Activated naive CD4-positive, alpha-beta T cell treated with anti-CD3 and anti-CD28 coated beads for 36 hours (primary cell): ENCODE measurements at places on chromosomes 4 and X.
A peak's percentile ranks its signal among the peaks of the same experiment; 100 is the strongest.

DNA sequence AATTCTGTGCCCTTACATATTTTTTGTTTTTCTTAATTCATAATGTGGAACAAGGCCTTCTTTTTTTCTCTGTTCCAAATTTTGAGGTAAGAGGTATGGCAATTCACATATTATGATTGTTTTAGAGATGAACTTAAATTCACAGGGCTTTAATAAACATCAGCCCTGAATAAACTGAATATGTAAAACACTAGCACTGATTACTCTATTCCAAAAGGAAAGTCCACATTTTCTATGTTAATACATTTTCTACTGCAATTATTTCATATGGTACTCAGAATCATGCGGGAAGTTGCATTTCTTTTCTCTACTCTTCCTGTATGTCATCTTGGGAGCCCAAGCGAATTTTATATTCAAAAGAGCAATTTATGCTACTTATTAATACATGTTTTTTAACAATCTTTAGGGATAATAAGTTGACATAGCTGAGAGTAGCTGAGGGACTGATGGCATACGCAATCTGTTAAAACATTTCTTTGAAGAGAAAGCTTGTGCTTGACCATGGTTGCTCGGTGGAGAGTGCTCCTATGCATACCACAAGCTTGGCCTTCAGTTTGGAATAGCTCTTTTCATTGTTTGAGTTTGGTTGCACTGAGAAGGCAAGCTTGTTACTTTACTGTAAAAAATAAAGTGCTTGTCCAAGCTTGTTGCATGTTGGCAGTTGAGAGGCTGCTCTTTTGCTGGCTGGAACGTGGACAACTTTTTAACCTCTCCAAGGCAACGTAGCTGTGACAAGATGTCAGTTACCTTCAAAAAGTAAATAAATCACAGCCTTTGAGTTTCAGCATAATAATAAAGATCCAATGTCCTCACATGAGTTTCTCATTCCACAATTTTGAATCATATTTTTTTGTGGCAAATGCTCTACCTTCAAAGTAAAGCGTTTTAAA is 196.3 kb upstream of the SPRY1 start:
- DNase-seq = no peak

DNA sequence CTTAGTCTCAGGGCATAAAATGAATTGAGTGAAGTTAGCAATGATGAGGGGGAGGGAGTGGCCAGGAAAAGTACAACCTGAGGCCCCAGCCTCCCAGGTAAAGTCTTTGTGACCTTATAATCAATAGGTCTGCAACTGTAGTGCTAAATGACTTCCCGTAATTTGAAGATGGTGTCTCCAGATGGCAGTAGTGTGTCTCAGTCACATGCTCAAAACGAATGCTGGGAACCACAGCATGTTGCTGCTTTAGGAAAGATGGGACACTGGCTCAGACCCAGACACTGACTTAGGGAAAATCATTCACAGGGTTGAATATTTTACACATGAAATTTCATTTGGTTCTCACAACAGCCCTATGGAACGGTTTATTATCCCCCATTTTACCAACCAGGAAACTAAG is 10.3 kb downstream of the SRPX2 start:
- no peak for DNase-seq

DNA sequence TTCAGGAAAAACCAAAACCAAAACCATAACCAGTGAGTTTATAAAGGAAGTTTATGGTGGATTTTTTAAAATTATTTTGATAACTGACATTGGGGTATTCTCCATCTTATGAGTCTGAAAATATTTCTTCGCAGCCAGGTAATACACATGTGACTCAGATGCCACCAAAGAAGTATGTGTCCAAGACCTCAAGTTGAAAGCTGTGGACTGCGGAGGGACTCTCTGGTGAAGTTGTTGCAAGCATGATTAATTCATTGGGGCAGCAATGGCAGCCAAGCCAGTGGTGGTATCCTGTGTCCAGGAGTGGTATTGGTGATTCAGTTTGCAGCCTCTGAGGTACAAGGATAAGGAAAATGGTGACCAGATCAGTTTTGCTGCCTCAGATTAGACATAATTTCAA is 14.0 kb upstream of the ADH5 start:
- DNase-seq = no peak

- no peak for DNase-seq
These were observed 258.6 kb downstream of the FAT4 start for GRCh38 chr4:125573368-125573767.

GRCh38 chr4:2249526-2250356 is 7.8 kb upstream of the HAUS3 start:
- DNase-seq = peak; percentile 3

GRCh38 chr4:25377572-25378436 is 741 bp downstream of the ANAPC4 start:
- DNase-seq = peak; percentile 8

GRCh38 chrX:38988301-38988700 is 187.0 kb downstream of the MID1IP1 start:
- no peak for DNase-seq

DNA sequence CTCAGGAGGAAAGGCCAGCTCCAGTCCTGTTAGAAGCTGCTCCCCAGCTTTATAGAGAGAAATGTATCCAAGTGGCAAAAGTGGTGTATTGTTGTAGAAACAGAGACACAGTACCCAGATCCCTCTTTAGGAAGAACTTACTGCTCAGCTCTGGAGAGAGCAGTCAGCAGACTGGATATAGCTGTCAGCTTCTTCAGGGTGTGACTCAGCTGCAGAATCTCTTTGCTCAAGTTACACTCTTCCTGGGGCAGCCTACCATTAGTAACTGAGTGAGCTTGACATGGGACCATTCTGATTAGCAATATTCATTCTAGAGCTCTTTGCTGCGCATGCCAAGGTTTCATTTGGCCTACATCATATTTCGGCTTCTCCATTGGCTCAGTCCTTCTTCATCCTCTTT is 40.5 kb downstream of the ATP1B4 start:
- no peak for DNase-seq

- DNase-seq = no peak
These were observed 221.9 kb upstream of the MBNL3 start for GRCh38 chrX:132710656-132711155.

GRCh38 chrX:153888344-153888743 is 2.4 kb upstream of the L1CAM start:
- no peak for DNase-seq

GRCh38 chrX:134821901-134822300 is 163.6 kb upstream of the PLAC1 start:
- no peak for DNase-seq

- no peak for DNase-seq
These were observed 35.6 kb upstream of the DCAF8L1 start for GRCh38 chrX:28016823-28017222.

GRCh38 chrX:119853444-119853843 is 681 bp upstream of the UPF3B start:
- DNase-seq = no peak

DNA sequence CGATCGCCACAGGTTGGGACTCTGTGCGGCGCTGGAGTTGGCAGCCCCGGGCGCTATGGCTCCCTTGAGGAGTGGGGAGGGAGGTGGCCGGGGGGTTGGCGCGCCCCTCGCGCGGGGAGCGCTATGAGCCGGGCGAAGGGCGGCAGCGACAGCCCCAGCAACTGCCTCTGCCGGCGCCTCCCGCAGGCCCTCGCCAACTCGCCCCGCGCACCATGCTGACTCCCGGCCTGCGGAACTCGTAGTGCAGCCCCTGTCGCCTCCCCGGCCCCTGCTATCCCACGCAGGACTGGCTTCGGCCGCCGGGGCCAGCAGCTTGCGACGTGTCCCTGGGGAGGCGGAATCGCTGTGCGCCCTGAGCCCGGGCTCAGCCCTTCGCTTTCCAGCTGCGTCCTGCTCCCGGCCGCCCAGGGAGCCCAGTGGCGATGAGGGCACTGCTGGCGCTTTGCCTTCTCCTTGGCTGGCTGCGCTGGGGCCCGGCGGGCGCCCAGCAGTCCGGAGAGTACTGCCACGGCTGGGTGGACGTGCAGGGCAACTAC is 415 bp downstream of the SHISA3 start:
- DNase-seq = no peak

- DNase-seq = no peak
These were observed 461 bp downstream of the FBXW7 start for GRCh38 chr4:152535360-152535902.

GRCh38 chr4:39170301-39170700 is 12.0 kb upstream of the WDR19 start:
- no peak for DNase-seq

DNA sequence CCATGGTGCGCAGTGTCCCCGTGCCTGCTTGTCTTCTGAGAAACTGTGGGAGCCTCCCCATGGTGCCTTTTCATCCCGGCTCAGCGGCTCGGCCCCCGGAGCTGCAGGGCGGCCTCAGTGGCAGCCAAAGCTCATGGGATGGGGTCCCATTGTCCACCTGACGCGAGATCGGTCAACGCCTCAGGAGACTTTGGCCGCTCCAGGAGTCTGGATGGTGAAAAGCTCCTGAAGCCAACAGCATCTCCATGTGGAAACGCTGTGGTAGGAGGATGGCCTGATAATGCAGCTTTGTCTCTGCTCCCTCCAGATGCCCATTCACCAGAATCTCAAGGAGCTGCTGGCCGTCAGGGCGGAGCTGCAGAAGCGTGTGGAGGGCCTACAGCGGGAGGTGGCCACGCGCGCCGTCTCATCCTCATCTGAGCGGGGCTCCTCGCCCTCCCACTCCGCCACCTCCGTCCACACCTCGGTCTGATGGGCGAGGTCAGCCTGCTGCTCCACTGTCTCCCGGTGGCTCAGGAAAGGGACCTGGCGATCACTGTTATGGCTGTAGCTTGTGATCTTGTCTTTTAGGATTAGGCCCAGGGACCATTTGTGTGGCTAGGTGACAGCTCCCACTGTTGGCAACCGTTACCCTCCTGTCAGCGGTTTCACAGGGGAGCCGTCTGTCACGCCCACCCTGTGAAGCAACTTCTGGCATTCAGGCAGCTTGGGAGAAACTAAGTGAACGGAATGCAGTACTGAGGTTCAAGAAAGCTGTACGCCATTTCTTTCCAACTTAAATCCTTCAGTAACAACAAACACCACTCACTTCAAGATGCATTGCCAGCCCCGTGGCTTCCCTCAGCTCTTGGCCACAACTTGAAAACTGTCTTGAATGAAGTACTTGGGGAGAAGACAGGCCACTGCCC is 69.3 kb downstream of the MTMR1 start:
- no peak for DNase-seq

- DNase-seq = no peak
These were observed 78.0 kb downstream of the GPC4 start for GRCh38 chrX:133337250-133337649.

- peak; percentile 69 for DNase-seq
These were observed 36.9 kb downstream of the NLGN3 start for GRCh38 chrX:71181558-71181909.

GRCh38 chr4:188228279-188228678 is 89.0 kb downstream of the TRIML1 start:
- DNase-seq = no peak

GRCh38 chr4:25862411-25863346 is at the start of gene SEL1L3:
SEL1L3 (minus strand) TSS chr4:25862988; CDS start chr4:25862836, 152 bp downstream.
- DNase-seq = peak; percentile 53

GRCh38 chr4:19399001-19399400 is 852.7 kb upstream of the SLIT2 start:
- DNase-seq = no peak

DNA sequence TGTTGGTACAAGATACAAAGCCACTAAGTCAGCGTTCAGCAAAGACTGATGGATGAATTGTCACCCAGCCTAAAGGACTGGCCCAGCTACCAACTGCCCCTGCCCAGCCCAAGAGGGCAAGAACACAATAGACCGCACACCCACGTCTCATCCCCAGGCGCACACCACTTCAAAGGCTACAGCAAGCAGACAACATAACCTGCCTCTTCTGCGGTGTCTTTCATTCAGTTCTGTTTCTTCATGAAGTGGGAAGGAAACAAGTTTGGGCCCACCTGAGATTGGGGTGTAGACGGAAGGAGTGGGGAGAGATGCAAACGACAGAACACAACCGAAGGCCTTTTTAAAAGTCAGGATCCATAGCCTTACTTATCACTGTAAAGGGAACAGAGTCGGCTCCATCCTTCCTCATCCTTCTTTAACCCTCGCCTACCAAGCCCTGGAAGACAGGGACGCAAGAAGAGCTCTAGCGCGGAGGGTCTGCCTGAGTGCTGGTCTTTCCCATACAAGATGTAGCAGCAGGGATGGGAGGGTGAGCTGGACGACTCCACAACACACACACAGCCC is 691 bp downstream of the SCARB2 start:
- DNase-seq = peak; percentile 55

GRCh38 chr4:164716901-164717300 is 37.0 kb upstream of the SMIM31 start:
- DNase-seq = no peak

GRCh38 chrX:108298165-108298602 is 140.0 kb downstream of the COL4A6 start:
- no peak for DNase-seq

DNA sequence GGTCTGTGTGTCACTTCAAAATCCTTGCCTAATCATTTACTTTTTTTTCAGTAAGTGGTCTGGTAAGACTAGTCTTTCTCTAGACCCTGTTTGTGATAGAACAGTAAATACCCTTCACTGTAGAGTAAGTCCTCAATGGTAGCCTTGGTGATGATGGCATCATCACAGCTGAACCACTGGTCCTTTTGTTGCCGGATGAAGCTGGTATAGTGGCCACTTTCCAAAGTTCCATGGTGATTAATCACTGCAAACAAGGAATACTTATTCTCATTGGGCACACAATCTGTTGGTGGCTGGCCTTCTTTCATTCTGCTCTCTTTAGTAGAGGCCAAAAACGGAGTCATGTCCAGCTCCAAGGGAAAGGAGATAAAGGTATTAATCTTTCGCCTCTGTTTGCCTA is 2.9 kb downstream of the USP51 start:
- DNase-seq = no peak

- DNase-seq = no peak
These were observed 44.0 kb downstream of the OSTC start for GRCh38 chr4:108694423-108694822.

DNA sequence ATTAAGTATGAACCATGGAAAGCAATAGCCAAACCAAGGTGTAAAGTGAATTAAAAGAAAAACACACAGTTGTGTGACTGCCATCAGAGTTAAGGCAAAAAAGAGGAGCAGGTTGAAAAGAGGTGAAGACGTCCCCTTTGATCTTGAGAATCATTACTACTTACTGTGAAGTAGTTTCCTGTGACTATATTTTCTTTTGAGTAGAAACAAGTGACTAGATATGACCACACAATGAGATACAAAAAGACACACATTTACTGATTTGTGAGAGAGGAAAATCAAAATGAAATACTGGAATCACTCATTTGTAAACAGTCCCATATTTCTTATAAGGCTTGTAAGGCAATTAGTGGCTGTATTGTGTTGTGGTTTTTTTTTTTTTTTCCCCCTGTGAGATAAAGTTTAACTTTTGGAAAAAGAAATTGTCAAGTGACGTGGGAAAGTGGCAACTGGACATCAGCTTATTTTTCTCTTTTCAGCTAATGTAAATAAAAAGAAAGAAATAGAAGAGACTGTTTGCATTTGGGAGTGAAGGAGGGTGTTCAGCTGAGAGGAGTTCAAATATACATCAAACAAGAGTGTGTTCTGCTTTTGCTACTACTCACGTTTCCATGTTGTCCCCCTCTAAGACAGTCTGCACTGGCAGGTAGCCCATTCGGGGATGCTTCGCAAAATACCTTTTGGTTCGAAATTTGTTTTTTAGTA is 106.4 kb upstream of the FTHL17 start:
- DNase-seq = no peak
